Activated CD8-positive, alpha-beta T cell treated with anti-CD3 and anti-CD28 coated beads for 36 hours (primary cell): ENCODE measurements at places on chromosomes 2 and 18. TPM values are rescaled to one million over a fixed set of nuclear protein-coding genes. Genes with fewer than 3 reads are reported as not detected.

GRCh38 chr2:111958901-111959300 lies 60.5 kb downstream of the MERTK start:
- H3K4me1 ChIP-seq: no peaks in the 10 kb centered on the region
- H3K27me3 ChIP-seq: no peaks in the 10 kb centered on the region
- no peak overlapping the region for H3K4me3 ChIP-seq
- no peak overlapping the region for H3K27ac ChIP-seq

DNA sequence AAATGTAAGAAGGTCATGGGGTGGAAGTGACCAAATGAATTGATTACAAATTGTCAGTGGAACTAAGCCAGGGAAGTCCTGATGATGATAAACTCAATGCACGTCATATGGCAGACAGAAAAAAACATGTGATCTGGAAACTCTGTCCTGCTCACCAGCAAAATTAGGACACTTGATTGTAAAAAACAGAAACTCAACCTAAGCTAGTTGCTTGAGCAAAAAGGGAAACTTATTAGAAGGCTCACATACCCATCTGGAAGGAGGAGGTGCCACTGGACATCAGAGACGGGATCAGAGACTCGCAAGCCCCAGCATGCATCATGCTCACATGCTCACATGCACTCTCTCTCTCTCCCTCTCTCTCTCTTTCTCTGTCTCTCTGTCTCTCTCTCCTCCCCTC lies 96.8 kb downstream of the SP3 start:
- DNase-seq: no peak
- H3K27ac ChIP-seq: no peak overlapping the region
- H3K36me3 ChIP-seq: no peaks in the 10 kb centered on the region
- no peak overlapping the region for H3K4me3 ChIP-seq

GRCh38 chr2:227566012-227566411 lies 32.7 kb upstream of the SCYGR2 start:
- no peaks in the 10 kb centered on the region for H3K27me3 ChIP-seq
- peaks cover 3% of the 10 kb centered on the region for H3K4me1 ChIP-seq
- H3K4me3 ChIP-seq: no peak overlapping the region
- H3K36me3 ChIP-seq: peaks cover 4% of the 10 kb centered on the region
- H3K27ac ChIP-seq: no peak overlapping the region

SLC9A4 gene
- total RNA-seq: 0.07 TPM

CNDP2 gene
- total RNA-seq: 121 TPM
